ENCODE measurements at places on chromosomes 6 and 20. TPM values are rescaled to one million over a fixed set of nuclear protein-coding genes. Genes with fewer than 3 reads are reported as not detected.

Gene RSPO3
- total RNA-seq: 70.6 TPM

DNA sequence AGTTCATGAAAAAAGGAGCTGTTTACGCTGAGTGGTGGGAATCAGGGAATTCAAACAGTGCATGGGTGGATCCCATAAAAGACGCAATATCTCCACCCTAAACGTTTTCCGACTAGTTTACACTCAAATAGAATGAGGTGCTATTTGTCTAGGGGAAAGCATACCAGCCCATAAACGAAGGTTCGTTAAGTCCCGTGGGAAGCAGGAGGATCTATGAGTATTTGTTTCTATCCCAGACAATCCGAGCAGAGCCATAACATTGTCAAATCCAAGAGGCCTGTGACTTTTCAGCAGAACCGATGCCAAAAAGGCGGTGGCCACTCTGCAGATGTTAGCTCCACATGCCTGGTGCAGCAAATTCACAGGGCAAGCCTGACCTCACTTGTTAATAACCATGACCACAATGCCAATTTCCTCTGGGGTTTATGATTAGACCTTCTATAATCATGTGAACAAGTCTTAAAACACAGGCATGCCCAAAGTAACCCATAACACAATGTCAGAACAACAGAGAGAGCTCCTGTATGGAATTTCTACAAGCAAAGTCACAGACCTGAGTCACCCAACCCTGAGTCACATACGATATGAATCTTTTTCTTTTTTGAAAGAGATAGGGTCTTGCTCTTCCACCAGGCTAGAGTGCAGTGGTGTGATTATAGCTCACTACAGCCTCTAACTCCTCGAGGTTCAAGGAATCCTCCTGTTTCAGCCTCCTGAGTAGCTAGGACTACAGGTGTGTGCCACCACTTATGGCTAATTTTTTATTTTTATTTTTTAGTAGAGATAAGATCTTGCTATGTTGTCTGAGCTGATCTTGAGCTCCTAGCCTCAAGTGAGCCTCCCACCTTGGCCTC, 123.3 kb downstream of the KIF13A start:
- DNase-seq: no peak

- DNase-seq: no peak
These were observed 114.1 kb upstream of the SNX9 start for GRCh38 chr6:157708933-157709332.

- DNase-seq: no peak
These were observed 20.5 kb downstream of the JPH2 start for GRCh38 chr20:44166477-44166876.

Gene GABBR1
- total RNA-seq: 184 TPM

- no peak for DNase-seq
These were observed 74.7 kb upstream of the TNFAIP3 start for GRCh38 chr6:137792160-137793033.

Gene TNFAIP3
- 21.0 TPM for total RNA-seq

- no peak for DNase-seq
These were observed 48.2 kb downstream of the PLG start for GRCh38 chr6:160750276-160750689.

GRCh38 chr6:29747688-29748250, 24.5 kb downstream of the HLA-F start:
- no peak for DNase-seq

Gene TFEB
- total RNA-seq: 31.7 TPM

DNA sequence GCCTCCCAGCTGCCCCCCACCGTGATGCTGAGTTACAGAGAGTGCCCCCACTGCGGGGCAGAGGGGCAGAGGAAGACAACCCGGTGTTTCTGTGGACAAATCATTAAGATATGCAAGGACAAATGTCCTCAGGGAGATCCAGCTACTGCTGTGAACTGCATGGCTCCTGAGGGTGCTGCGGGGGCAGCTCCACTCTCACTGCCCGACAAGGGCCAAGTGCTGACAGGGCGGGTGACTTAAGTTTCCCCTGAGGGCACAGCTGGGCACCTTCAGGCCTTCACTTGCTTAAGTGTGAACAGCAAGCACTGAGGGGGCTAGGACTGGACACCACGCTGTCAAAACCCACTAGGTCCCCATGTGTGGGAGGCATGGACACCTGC, 26.2 kb upstream of the TCFL5 start:
- DNase-seq: no peak

Gene STK38
- 10.6 TPM for total RNA-seq

DNA sequence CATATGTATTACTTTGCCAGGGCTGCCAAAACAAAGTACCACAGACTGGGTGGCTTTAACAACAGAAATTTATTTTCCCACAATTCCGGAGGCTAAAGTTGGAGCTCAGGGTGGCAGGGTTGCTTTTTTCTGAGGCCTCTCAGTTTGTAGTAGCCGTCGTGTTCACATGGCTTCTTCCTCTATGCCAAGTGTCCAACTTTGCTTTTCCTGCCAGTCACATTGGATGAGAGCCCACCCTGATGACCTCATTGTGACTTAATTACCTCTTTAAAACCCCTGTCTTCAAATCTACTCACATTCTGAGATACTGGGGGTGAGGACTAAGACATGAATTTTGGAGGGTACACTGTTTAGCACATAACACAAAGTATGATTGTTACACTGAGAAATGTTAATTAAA, 9.9 kb upstream of the ECT2L start:
- DNase-seq: no peak

Gene ELOVL2
- total RNA-seq: 3.5 TPM

Data from uterus (tissue), 4 donors.